ENCODE measurements at places on chromosomes 1 and 21.

GRCh38 chr1:15110867-15111230, 42.7 kb upstream of the TMEM51 start:
- DNase-seq: no peak

DNA sequence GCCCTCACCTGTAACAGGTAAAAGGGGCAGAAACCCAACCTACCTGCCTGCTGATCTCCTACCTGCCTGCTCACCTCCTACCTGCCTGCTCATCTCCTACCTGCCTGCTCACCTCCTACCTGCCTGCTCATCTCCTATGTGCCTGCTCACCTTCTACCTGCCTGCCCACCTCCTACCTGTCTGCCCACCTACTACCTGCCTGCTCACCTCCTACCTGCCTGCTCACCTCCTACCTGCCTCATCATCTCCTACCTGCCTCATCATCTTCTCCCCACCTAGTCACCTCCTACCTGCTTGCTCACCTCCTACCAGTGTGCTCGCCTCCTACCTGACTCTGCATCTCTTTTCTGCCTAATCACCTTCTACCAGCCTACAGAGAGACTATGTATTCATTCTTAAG, 452.9 kb downstream of the MATN1 start:
- no peak for DNase-seq

DNA sequence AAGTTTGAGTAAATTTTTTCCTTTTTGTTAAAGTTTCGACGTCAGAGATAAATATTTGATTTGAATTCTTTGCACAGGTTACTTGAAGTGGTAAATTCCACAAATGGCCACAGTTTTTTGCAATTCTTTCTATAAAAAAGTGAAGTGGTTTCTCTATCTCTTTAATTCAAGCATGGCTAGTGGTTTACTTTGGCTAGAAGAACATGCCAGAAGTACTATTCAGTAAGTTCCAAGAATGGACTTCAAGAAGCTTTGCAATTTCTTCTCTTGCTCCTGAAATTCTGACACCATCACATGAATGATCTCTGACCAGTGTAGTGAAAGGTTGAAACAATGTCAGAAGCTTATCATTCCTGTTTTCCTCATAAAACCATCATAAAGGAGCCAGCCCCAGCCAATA, 55.7 kb upstream of the RNPC3 start:
- DNase-seq: no peak

DNA sequence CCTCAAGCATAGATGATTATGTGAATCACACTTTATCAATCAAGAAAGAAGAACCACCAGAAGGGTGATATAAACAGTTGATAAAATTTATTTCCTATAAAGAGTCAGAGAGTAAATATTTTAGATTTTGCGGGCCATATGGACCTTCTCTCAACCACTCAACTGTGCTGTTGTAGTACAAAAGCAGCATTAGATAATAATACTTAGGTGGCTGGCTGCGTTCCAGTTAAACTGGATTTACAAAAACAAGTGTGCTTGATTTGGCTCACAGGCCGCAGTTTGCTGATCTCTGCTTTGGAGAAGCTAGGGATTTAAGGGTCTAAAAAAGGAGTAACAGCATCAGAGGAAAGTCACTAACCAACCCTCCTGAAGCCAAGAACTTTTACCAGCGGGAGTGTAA, 1406.0 kb downstream of the KCNT2 start:
- no peak for DNase-seq

DNA sequence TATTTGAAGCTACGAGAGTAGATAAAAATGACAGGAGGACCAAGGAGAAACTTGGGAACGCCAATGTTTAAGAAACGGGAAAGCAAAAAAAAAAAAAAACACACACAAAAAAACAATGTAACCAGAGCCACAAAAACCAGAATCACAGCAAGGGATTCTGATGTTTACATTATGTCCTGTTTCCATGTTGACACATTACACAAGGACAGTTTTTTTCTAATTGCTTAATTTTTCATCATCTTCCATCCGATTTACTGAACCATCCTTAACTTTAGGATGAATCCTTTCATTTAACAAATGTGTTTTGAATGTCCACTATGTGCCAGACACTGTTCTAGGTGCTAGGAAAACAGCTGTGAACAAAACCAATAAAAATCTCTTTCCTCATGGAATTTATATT, 1.4 kb upstream of the BCL10 start:
- DNase-seq: no peak

- no peak for DNase-seq
Observed at GRCh38 chr21:29704719-29705118, 235.1 kb downstream of the GRIK1 start.

GRCh38 chr1:74531796-74532195, 19.4 kb upstream of the LRRC53 start:
- DNase-seq: no peak

- DNase-seq: no peak
Observed at GRCh38 chr1:52551507-52552235, 1.2 kb downstream of the TUT4 start.

DNA sequence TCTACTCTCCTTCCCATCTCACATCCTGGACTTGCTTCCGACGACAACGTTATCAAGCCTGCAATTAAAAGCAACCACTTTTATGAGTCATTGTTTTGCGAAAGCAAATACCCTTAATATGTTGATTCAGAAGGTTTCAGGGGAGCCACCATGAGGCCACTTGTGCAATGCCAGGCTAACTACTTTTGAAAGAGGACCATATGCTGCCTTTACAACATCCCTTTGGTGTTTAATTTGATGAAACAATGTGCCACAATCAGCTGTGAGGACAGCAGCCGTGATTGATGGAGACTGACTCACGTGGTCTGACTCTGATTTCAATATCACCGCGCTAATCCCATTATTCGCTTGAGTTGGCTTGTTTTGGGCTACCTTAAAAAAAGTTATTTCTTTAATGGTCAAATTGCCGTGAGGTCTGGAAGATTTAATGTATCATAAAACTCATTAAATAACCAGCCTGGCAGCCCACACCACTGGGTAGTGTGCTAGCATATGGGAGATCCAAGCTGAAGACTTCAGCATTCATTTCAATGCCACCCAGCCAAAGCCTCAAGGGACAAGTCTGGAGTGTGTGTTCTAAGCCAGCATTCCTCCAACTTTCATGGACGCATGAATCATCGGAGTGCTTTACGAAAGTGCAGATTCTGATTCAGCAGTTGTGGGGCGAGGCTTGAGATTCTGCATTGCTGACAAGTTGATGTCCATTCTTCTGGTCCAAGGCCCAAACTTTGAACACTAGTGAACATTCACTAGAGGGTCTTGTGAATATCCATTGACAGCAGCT, 73.3 kb upstream of the PAXBP1 start:
- DNase-seq: no peak

DNA sequence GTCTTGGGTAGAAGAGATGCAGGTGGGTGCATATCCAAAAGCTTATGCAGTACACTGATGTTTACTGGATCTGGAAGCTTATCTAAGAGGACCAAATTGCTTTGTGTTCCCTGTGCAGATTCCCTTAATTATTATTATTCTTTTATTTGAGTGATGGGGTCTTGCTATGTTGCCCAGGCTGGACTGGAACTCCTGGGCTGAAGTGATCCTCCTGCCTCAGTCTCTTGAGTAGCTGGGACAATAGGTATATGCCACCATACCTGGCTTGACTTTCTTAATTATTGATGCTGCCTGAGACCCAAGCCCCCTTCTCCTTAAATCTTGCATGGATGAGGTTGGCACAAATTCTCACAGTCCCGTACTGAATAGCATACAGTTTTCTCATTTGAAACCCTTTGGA, 83.0 kb downstream of the MACF1 start:
- DNase-seq: no peak

- no peak for DNase-seq
Observed at GRCh38 chr1:78146205-78146771, 100.5 kb downstream of the GIPC2 start.

DNA sequence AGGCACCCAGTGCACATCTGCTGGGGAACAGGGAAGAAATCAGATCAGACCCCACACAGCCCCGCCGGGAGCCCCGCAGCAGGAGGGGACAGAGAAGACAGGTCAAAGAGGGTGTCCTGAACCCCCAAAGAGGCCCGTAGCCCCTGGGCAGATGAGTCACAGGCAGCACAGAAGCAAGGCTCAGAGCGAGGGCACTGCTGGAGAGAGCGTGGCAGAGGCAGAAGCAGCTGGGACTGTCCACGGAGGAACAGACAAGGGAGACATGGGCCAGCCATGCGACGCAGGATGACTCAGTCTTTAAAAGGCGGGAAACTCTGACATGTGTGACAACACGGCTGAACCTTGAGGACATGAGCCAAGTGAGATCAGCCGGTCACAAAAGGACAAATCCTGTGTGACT, 14.5 kb upstream of the PRDM16 start:
- no peak for DNase-seq

DNA sequence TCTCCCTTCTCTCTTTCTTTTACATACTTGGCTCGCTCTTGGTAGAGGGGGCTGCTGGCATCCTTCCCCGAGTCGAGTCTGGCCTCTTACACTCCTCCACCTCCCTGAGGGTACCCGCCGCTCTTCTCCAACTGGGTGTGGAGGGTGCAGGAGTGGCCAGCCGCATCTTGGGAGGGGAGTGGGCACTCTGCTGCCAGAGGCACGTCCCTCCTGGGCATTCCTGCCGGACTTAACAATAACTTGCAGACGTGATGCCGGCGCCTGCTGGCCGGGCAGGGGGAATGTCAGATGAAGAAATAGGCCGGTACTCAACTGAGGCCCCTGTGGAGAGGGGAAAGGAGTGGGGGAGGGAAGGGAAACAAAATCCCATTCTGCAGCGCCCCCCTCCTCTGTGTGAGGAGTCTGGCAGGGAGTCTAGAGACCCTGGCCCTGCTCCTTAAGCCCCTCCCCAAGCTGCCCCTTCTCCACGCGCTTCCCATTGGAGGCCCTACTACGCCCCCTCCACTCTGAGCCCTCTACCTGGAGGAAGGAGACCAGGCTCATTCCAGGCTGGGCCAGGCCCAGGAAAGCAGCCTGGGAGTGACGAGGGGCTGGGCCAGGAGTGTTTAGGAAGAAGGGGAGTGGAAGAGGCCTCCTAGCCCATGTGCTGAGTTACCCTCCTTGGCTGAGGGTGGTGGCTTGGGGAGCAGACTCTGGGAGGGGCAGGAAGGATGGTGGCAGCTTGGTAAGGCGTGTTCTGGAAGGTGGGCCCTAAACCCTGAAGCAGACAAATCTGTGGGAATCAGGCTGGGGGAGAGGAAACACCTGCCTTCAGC, 1.8 kb downstream of the ATP2B4 start:
- peak; percentile 45 for DNase-seq

- DNase-seq: no peak
Observed at GRCh38 chr1:966704-967300, 520 bp downstream of the PLEKHN1 start.

DNA sequence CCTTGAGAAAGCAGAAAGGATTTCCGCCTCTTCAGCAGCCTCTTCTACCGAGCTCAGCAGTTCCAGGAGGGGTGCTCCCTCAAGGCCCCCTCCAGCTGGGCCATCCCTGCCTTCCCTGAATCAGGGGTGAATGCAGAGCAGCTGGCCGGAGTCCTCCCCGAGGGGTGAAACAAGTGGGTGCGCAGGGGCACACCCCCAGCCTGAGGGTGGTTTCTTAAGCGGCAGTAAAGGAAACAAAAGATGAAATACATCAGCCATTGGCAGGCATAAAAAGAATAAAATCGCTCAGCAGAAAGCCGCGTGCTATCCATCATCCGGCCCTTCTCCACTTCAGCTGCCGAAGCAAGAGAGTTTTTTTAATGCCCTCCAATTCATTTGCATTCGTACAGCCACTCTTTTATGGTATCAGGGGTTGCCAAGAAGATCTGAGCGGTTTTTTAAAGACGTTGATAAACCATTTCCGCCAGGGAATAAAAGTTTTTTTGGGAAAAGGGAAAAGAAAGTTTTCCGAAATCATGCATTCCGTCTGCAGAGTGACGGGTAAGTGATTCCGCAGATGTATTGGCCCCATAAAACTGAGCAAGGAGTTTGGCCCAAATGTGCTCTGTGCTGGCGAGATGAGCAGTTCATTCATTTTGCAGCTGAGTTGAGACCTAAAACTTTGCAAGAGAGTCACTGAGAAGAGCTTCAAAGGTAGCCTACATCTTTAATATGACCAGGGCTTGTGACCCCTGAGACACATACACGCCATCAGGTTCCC, 73.7 kb upstream of the ZC3H12A start:
- no peak for DNase-seq

Measured in Panc1 (cell line).